ENCODE measurements at places on chromosomes 2 and 18.

- DNase-seq: no peak
Measured at GRCh38 chr2:11748861-11749645, 2.6 kb downstream of the LPIN1 start.

DNA sequence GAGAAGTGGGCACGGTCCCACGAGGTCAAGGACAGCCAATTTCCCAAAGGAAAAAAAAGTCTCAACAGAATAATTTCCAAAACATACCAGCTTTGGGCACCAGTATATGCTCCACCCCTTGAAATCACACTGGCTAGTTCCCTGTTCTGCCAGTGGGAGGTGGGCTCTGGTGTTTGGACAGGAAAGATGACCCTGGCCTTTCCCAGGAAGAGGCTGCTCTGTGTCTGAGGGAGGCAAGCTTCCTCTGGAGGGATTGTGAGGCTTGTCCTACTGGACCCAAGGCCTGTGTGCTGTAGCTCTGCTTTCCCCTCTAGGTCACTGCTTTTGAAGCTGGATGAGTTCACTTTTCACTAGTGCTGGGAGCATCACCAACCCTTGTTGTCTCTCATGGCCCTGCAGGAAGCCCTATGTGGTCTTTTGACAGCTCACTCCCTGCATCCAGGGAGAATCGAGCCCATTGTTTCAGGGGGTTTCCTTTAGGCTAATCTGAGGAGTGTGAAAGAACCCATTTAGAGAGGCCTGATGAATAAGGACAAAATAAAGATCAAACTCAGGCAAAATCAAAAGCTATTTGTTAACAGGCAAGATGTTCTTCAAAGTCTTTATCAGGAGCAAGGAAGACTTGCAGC is 36.3 kb downstream of the CXCR4 start:
- DNase-seq: no peak

DNA sequence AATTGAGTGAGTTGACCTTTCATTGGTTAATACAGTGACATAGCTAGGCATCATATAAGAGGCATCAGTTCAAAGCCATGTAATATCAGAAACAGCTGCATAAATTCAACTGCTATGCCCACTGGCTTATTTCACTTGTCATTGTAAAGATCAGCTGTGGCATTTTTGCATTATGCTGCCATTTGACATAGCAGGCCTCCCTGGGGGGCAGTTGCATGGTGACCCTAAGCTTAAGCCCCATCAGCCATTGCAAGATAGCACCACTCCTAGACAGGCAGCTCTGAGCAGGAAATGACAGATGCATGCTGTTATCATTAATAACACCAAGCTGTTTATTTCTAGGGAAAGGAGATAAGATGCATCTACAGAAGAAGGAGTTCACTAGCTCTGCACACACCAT is 233.4 kb upstream of the CNTNAP5 start:
- no peak for DNase-seq

GRCh38 chr18:68461481-68462018 is 253.4 kb downstream of the TMX3 start:
- DNase-seq: no peak

DNA sequence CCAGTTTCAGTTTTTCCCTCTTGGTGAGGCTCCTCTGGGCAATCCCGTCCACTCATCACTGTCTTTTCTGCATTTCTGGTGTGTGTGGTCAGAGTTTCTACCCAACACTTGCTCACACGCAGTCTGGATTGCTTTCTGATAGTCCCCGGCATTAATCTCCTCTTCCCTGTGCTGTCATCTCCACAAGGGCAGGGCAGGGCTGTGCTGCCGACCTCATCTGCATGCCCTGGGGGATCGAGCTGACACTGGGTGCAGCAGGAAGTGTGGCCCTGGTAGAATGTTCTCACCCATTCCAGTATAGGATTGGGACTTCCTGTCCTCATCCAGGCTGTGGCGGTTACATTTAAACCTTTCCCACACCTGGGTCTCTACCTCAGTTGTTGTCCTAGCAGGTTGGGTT is 80.0 kb upstream of the FAM136A start:
- DNase-seq: no peak

- DNase-seq: no peak
Measured at GRCh38 chr2:211473116-211473515, 916.7 kb downstream of the CPS1 start.

DNA sequence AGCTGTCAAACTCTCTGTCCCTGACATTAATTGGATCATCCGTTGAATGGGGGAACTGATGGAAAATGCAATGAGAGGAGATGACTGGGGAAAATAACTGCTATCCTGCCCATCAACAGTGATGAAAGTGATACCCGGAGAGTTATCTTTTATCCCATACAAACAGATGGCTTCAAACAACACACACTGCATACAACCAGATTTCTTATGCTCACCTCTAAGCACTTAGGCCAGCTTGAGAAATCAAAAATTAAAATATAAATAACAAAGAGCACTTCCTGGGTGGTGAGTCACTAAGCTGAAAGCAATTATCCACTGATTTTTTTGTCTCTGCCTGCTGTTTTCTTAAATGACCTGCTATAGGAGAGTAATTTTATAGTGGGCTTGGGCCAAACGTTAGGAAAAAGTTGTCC is 237.6 kb upstream of the RGPD4 start:
- no peak for DNase-seq

- no peak for DNase-seq
Measured at GRCh38 chr2:218726004-218726574, 15.5 kb downstream of the TTLL4 start.

DNA sequence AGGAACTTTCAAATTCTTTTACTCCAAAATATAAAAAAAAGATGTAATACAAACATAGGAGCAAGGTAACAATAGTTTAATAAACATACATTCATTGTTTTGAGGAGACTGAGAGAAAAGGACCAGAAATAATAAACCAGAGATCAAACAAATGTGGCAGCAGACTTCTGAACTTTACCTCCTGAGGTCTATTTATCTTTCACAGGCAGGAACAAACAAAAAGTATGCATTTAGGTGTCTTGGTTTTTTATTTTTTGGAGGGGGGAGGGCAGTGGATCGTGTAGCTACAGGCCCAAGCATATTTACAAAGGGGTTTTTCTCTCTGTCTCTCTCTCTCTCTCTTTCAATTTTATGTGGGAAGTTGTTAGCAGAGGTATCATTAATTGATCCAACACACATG is 5.6 kb downstream of the PPP4R1 start:
- no peak for DNase-seq

DNA sequence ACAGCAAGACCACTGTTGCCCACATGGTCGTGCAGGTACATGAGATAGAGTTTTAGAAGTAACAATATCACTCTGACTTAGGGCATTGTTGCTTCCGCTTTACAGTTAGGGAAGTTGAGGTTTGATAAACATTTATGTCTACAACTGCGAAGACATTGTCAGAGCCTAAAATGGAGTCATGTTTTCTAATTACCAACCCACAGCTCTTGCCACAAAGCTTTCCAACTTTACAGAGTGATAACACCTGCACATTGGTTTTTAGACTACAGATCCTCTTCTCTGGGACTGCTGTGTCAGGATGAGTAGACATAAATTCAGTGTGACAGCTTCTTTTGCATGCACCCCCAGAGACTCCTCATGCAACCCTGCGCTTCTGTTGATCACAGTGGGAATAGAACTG is 119.0 kb downstream of the FEZ2 start:
- no peak for DNase-seq

DNA sequence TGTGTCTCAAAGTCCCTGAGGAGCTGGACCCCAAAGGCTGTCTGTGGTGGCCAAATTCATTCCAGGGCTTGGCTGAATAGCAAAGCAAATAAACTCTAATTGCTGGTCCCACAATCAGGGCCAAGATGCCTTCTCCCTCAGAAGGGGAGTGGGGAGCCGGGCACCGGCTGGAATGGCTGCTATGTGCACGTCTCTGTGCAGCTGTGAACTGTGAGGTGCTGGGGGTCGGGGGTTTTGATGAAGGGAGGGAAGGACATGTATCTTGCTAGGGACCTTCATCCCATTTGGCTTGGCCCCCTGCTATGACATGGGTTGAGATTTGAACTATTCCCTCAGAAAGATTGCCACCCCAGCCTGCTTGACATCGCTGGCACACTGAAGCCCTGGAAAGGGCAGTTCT is 60.4 kb downstream of the CIB4 start:
- no peak for DNase-seq

DNA sequence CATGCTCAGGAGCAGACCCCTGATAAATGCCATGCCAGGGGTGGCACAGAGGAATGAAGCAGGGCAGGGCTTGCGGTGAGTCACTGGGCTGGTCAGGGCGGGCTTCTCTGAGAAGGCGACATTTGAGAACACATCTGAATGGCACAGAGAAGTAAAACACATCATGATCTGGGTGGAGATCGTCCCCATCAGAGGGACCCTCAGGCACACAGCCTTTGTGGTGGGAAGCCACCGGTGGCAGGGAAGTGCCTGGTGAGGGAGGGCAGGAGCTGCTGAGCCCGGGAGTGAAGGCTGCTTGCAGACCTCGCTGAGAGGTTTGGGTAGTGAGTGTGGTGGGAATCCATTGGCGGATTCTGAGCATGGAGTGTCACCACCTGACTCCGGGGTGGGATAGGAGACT is 44.5 kb downstream of the DCDC2C start:
- DNase-seq: no peak

DNA sequence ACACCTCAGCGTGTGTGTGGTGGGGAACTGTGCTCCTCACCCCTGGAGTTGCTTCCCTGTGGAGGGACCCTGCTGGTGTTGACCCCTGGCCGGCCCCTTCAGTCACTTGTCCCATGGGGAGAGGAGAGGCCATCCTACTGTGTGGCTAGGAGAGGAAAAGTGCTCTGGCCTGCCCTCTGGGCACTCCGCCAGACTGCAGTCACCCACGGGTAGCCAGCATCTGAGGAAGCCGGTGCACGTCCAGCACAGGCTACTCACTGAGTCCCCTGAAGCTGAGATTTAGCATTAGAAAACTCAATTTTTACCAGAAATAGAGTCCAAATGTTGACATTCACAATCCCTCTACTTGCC is 211.5 kb upstream of the RAB6C start:
- no peak for DNase-seq

GRCh38 chr18:3869848-3870247 is 419.9 kb downstream of the TGIF1 start:
- no peak for DNase-seq

DNA sequence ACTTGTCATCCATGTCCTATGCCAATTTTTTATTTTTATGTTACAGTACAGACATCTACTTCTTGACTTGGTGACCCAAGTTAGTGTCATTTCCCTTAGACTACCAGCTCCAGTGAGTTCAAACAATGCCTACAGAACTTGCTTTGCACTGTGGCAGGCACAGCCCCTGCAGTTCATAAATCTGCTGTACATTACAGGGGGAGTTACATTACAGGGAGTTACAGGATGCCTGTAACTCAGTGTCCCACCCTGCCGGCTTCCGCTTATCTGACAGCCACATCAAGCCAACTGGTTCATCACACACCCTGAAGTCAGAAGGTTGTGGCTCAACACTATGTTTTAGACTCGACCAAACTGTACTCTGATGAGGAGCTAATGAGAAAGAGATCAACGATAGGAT is 7.8 kb upstream of the NPAS2 start:
- DNase-seq: no peak

DNA sequence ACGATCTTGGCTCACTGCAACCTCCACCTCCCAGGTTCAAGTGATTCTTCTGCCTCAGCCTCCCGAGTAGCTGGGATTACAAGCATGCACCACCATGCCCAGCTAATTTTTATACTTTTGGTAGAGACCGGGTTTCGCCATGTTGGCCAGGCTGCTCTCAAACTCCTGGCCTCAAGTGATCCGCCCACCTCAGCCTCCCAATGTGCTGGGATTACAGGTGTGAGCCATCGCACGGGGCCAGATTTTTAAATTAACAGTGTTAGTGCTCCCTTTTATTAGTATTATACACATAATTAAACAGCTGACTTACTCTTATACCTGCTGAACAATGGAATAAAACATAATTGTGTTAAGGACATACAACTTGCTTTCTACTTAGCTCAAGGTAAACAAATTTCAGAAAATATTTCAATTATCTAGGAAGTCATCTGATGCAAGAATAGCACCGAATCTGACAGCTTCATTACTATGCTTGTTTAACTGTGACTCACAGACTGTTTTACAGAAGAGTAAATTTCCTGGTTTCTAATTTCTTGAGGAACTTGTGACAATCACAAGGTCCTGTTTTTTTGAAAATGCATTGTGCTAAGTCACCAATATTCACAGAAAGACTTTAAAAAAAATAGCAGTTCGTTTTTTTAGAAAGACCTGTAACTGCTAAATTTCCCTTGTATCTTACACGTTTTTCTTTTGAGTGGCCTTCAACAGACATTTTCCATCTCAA is 51.2 kb downstream of the SPIRE1 start:
- DNase-seq: no peak

- no peak for DNase-seq
Measured at GRCh38 chr2:237693291-237693994, 66.1 kb downstream of the LRRFIP1 start.

DNA sequence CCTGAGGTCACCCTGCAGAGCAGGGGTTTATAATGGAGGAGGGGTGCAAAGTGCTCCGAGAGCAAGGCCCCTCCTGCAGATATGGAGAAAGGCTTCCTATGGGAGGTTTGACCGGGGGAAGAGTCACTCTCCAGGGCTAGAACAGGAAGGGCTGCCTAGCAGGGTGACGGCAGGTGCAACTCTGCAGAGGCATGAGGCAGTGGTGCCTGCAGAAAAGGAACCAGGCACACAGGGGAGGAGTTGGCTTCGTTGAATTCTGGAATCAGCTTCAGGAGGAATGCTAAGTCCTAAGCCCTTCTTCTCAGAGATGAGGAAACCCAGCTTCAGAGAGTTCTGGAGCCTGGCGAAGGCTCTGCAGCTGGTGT is 17.5 kb upstream of the HPCAL1 start:
- DNase-seq: no peak

DNA sequence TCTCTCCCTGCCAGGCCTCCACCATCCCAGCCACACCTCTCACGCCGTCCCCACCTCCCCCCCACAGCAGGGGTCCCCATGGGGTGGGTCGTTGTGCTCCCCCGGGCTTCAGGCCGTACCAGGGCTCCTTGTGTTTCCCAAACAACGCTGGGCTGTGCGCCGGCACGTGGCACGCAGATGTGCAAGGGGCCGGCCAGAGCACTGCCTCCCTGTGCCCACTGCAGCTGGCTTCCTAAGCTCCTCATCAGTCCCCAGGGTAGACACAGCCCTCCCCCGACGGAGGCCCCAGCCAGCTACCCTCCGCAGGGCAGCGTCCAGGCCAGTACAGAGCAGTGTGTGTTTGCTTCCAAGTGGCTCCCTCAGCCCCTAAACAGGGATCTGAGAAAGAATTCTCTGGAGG is 34.0 kb downstream of the BIN1 start:
- no peak for DNase-seq
